ENCODE measurements at places on chromosomes 1 and 21.

GRCh38 chr1:87333692-87334347 lies 5.1 kb downstream of the LMO4 start:
- DNase-seq = no peak

DNA sequence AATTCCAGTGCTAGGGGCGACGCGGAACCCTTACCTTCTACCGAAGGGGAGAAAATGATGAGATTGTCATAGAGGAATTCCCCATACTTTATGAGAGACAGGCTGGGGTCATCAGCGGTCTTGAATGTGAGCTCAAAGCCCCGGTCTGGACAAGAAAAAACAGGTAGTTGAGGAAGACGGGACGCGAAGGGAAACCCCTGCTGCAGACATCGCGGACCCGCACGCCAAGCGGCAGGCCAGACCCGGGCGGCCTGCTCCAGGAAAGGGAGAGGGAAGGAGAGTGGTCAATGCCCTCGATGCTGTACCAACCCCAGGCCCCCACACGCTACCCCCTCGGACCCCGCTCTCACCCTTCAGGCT lies 342 bp downstream of the DDOST start:
- DNase-seq = no peak

DNA sequence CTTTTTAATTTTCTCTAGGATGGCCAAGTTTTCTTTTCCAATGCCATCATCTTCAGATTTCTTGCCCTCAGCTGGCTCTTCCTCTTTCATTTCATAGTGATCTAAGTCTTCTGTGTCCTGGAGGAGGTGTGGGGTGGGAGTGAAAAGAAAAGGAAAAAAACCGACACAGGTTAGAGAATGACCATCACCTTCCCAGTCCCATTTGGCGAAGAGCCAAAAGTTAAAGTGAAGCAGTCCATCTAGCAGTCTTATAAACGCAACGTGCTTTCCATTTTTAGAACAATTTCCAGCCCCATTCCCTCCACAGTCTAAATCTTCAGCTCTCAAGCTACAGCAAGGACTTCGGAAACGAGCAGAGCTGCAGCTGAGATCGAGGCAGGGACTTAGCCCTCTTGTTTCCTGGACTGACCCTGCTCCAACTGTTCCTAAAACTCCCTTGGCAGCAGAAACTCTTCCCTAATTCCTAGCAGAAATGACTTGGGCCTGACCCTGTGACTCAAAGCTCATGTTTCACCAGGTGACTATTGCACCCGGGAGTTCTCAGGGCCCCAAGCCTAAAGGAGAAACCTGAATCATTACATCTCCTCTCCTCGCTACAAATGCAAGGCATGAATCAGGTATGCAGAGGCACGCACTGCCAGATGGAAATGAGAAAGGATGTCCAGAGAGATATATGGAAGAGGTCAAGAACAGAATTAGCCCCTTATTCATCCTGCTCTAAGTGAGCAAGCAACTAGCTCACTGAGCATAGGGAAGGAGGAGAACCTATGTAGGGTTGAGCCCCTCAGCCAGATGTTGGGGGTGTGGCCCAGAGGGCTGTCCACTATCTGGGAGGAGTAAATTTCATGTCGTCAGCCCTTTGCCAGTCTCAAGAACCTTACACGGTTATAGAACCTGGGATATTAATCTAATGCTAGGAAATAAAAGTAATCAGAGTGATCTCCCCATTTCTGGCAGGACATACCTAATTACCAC lies 5.1 kb downstream of the UBE2Q1 start:
- DNase-seq = no peak

- DNase-seq = no peak
Measured at GRCh38 chr1:22729912-22730311, 19.3 kb downstream of the EPHB2 start.

GRCh38 chr1:232982238-232982944 lies 32.0 kb downstream of the NTPCR start:
- DNase-seq = no peak

- no peak for DNase-seq
Measured at GRCh38 chr1:175569117-175569743, 174.2 kb downstream of the TNR start.

DNA sequence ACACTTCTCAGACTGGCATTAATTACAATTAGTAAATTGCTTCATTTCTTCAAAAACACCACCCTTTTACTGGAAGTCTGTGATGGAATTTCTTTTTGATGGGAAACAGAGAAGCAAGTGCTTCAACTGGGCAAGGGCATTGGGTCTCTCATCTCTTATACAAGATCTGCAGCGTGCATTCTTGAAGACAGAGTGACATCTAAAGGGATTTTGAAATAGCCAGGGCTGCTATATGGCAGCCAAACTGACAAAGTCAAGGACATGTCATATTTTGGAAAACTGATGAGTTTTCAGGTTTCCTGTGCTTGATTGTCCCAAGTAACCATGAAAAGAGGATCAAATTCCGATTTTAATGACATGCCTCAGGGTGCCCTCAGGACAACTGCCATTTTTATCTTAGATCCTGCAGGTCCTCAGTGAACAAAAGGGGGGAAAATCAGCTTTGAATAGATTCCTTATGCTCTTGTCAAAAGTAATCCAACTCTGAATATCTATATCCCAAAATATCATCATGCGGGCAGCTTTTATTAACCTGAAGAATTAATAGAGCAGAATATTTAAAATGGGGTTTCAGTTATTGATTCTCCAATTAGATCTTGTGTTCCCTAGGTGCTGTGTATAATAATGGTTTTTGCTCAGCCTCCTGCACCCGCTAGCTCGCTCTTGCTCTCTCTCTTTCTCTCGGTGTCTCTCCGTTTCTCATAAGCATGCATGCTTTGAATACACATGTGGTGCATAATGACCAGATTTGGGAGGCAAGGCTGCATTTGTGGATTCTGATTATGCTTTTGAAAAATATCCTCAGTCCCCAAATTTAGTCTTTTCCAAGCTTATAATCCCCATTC lies 221.8 kb downstream of the TTLL7 start:
- no peak for DNase-seq

DNA sequence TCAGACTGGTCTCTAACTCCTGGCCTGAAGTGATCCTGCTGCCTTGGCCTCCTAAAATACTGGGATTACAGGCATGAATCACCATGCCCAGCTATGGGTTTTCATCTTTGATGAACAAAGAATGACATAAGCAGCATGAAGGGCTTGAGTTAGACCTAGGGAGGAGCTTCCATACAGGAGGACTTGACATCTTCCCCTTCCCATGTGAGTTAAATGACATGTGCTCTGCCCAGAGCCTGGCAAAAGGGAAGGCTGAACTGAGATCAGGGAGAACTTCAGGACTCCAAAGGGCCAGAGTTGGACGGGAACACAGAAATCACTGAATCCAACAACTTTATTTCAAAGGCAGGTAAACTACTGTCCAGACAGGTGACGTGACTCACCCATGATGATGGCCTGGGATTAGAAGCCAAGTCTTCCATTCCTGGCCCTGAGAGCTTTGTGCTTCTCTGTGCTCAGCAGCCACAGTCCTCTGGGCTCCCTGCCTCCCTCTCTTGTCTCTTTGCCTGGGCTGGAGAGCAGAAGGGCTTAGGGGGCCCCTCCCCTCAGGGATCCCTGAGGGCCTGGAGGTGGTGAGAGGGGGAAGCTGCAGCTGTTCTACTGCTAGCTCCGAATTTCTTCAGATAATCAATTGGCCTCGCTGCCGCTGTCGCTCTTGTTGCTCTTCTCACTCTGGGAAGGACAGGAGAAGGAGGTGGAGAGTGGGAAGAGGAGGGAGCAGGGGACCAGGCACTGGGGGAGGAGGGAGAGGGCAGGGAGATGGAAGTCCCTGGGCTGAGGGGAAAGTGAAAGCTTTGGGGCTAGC lies 7.6 kb downstream of the NHLH1 start:
- DNase-seq = peak; percentile 62

- DNase-seq = no peak
Measured at GRCh38 chr1:65230731-65231481, 78.4 kb upstream of the DNAJC6 start.

- DNase-seq = no peak
Measured at GRCh38 chr1:35269201-35269988, 886 bp downstream of the ZMYM4 start.

DNA sequence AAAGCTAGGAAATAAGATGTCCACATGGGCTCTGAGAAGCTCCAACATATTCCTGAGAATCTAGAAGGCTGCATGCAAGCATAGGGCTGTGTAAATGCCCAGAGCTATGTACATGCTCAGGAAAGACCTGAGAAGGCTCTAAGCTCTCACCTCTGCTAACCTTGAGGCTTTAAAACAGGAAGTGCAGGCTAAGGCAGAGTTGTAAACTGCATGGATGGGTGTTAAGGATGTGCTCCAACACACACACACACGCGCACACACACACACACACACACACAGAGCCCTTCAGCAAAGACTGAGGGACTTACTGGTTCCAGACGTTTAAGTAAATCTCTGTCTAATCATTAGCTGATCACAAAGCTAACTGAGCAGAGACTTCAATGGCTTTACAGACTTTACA lies 162.9 kb downstream of the TRABD2B start:
- no peak for DNase-seq

- DNase-seq = no peak
Measured at GRCh38 chr1:157136133-157136532, 2.1 kb downstream of the ETV3 start.

DNA sequence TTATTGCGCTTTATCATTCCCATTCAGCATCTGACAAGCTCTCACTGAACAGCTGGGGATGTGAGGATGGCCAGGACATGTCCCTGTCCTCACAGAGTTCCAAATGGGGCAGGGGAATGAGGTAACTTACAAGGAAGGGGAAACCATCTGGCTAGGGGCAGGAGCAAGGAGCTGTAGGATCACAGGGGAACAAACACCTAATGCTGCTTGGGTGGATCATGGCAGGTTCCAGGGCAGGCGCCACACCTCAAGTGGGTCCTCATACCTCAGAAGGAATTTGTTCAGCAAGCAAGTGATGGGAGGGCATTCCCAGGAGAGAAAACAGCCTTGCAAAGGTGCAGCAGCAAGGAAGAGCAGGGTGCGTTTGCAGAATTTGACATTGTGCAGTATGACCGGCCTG lies 35.1 kb upstream of the GRIK3 start:
- no peak for DNase-seq

DNA sequence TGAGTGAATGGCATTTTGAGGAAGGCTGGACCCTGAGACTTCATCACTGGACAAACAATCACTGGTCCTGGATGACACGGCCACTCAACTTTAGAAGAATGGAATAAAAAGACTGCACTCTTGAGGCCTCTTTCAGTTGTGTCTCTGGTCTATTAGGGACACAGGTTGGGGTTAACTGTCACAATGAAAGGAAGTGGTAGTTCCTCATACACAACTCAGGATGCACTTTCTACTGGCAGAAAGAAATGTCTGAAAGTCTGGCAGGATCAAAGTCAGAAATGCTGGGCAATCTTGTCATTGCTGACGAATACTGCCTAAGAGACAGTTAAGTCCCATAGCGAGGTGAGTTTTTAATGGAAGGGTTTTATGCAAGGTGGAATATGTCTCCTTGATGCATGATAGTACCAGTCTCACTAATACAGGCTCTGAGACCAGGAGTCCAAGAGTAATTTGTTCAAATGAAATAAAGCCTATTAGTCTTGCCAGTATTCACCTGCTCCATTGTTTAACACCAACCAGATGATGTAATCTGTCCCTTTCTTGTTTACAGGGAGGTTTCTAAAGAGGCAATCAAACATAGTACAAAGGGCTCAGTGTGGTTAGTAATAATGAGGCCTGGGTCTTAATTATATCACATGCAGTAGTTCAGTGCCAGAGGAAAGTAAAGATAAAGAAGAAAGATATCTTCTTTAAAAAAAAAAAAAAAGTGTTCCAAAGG lies 11.2 kb upstream of the RRP15 start:
- DNase-seq = no peak

DNA sequence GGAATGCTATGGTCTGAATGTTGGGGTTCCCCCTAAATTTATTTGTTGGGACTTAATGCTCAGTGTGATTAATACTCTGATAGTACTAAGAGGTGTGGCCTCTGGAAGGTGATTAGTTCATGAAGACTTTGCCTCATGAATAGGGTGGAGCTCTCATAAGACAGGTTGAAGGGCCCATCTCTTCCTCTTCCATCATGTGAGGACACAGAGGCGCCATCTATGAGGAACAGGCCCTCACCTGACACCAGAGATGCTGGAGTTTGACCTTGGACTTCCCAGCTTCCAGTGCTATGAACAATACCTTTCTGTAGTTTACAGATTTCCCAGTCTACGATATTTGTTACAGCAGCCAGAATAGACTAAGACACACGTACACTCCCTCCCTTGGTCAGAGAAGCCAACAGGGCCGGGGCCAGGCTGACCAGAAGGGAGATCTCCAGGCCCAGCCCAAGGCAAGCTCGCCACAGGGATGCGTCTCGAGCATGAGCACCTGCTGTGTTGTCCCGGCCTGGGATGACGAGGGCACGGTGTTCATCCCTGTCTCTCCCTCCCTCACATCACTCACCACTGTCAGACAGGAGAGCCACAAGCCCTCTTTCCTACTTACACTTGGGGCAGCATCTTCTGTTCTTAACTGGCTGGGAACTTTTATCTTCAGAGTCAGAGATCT lies 4.7 kb upstream of the ABCG1 start:
- DNase-seq = no peak

GRCh38 chr1:165915932-165916348 lies 88.5 kb downstream of the UCK2 start:
- no peak for DNase-seq

All from hindlimb muscle (tissue), 1 donor.